ENCODE measurements at places on chromosomes 11 and 22.

- DNase-seq: no peak
Observed at GRCh38 chr22:46352691-46353386, 17.3 kb downstream of the TRMU start.

- no peak for DNase-seq
Observed at GRCh38 chr11:133636711-133637355, 104.5 kb upstream of the OPCML start.

DNA sequence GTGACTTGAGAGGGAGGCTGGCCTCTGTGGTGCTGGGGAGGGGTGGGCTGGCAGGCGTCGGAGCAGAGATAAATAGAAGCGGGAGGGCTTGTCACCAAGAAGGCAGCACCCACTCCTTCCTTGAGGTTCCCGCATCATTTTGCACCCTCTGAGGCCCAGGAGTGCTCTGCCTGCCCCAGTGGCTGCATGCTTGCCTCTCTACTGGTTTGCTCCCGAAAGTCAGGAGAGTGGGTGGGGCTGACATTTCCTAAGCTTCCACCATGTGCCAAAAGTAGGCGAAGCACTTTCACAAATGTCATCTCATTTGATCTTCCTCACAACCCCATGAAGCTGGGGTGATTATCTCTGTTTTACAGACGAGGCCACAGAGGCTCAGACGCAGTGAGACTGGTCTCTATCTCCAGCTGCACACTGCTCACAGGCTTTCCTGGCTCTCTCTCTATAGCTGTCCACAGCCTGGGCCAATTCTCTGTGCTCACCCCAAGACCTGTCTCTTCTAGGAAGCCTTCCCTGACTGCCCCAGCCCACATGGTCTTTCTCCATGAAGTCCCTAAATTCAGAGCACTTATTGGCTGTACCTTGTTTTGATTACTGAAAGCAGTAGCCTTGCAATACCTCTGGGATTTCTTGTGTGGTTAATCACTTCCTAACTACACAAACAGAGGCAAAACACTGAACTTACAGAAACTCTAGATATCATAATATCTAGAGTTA, 2.6 kb upstream of the UCP3 start:
- peak; percentile 57 for DNase-seq

DNA sequence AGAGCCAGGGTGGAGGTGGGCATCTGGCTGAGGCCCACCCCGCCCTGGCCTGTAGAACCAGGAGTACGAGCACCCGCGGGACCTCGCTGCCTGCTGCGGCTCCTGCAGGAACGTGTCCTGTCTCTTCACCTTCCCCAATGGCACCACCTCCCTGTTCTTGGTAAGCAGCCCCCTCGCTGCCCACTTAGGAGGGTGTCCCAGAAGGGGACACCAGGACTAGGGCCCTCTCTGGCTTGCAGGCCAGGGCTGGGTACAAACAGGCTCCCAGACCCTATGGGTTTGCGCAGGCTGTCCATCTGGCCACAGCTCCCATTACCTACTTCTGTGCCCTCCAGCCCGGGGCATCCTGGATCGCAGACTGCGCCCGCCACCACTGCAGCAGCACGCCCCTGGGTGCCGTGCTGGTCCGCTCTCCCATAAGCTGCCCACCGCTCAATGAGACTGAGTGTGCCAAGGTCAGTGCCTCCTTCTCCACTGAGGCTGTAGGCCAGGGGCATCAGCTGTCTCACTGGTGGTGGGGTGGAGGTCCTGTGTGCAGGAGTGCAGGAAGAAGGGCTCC, 77.5 kb upstream of the MYOD1 start:
- DNase-seq: no peak

- DNase-seq: peak; percentile 37
Observed at GRCh38 chr22:27405672-27406388, 395.7 kb downstream of the MN1 start.

DNA sequence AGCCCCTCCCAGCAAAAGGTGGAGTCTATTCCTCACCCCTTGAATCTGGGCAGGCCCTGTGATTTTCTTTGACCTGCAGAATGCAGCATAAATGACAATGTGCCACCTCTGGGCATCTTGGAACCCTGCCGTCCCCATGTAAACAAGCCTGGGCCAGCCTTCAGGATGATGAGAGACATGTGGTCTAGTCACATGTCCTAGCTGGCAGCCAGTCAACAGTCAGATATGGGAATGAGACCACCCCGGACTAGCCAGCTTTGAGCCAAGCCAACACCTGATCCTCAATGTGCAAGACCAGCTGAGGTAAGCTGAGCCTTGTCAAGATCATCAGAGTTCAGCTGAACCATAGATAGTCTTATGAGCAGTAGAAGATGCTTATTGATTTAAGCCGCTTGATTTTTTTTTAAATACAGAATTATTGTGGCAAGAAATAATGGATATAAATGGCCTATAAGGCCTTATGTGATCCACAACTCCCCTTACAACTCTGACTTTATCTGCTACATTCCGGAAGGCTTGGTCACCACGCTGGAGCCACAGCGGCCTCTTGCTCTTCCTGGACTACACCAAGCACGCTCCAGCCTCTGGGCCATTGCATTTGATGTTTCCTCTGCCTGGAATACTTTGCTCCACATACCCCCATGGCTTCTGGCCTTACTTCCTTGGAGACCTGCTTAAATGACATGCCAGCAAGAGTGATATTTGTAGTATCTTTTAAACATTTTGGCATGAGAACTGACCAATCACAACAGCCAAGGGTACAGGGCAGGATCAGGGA, 225.9 kb upstream of the SESN3 start:
- no peak for DNase-seq

GRCh38 chr11:125626288-125626950, 1.5 kb downstream of the CHEK1 start:
- peak; percentile 25 for DNase-seq

DNA sequence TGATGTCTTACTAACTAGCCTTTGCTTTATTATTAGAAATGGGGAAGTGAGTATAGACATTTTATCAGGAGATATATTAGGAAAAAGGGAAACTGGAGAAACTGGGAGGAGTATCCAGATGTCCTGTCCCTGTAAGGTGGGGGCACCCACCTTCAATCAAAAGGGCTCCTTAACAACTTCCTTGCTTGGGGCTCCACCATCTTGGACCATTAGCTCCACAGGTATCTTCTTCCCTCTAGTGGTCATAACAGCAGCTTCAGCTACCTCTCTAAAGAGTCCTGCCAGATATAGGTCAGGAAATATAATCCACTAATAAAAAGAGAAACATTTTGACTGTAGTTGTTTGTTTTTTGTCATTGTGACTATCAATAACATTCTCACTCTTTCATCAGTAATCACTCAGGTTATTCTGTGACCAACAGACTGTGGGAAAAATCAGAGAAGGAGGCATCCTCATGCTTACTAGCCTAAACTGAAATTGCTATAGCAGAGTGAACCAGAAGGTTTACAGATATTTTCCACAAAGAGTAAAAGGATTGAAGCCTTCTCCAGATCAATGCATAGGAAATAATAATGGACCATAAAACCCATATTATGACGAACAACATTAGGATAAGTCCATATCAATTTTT, 10.4 kb downstream of the OR51B4 start:
- no peak for DNase-seq

GRCh38 chr22:29481265-29482000, 1.4 kb downstream of the NEFH start:
- DNase-seq: no peak

- no peak for DNase-seq
Observed at GRCh38 chr11:64686466-64687170, 36.4 kb downstream of the NRXN2 start.

DNA sequence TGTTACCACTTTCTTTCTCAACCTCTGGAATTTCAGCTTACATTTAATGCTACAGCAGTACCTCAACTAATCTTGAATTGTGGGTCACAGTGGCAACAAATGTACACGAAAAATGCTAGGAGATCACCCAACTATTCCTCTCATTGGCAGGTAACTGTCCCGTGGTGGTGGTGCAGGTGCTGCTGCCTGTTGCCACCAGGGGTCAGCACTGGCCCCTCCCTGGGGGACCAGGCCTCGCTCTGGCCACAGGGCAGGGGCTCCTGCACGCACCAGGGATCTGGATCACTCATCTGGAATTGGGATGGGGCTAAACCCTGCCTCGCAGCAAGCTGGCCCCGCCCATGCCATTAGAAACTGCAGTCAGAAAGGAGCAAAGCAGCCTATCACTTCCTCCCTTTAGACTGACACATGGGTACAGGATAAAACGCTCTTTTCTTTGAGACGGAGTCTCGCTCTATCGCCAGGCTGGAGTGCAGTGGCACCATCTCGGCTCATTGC, 6.9 kb upstream of the POLDIP3 start:
- DNase-seq: peak; percentile 55

GRCh38 chr11:7311903-7312302, 60.2 kb downstream of the SYT9 start:
- DNase-seq: no peak

GRCh38 chr22:44033694-44034093, 9.6 kb downstream of the PARVB start:
- DNase-seq: no peak

- no peak for DNase-seq
Observed at GRCh38 chr11:46309814-46310259, 32.4 kb downstream of the CREB3L1 start.

- DNase-seq: no peak
Observed at GRCh38 chr11:74570266-74571061, 21.9 kb upstream of the POLD3 start.

DNA sequence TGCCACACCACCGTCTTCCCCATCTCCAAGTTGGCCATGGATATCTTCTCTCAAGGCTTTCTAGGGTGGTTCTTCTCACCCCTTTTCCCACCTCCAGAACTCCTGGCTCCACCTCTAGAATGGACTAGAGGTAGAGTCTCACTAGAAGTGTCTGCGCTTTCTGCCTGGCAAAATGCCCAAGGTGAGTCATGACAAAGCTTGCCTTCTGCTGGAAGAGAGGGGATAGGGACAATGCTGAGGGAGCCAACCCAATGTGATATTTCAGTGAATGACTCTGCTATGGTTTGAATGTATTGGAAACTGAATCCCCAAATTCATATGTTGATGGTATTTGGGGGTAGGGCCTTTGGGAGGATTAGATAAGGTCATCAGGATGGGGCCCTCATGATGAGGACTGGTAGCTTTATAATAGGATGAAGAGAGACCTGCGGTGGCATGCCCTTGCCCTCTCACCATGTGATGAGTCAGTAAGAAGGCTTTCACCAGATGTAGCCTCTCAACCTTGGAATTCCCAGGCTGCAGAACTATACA, 4.1 kb upstream of the CD82 start:
- no peak for DNase-seq

- DNase-seq: no peak
Observed at GRCh38 chr11:114236829-114237228, 59.4 kb upstream of the NNMT start.

DNA sequence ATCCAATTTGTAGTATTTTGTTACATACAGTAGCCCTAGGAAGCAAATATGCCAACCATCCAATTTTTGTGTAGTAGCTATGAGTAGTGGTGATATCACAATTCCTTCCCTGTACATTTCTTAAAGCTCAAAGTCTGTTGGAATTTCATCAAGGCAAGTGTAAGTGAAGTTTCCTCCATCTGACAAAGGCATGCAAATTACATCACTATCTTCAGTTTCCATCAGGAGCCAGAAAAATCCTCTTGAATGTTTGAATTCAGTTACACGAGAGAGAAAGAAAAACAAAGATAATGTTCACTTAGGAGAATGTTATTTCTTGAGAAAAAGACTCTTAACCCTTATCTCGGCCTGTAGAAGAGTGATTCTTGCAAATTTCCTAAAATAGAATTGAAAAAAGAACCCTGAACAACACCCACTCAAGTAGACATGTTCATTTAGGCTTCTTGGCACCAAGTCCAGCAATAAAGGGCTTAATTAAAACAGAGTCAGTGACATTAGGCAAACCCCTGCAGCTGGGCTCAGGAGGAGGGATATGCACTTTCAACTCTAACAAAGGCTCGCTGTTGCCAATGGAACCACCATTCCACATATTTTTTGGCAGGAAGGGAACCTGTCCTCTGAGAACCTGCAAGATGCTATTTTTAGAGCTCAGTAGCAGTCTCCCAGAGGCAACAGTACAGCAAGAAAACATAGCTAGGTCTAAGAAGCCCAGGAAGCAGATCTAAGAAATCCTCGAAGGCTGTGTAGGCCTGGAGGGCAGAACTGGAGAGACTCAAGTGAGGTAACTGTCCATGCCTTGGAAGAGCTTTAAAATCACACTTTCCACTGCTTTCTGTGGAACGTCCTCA, 144.6 kb downstream of the CCDC81 start:
- DNase-seq: no peak

DNA sequence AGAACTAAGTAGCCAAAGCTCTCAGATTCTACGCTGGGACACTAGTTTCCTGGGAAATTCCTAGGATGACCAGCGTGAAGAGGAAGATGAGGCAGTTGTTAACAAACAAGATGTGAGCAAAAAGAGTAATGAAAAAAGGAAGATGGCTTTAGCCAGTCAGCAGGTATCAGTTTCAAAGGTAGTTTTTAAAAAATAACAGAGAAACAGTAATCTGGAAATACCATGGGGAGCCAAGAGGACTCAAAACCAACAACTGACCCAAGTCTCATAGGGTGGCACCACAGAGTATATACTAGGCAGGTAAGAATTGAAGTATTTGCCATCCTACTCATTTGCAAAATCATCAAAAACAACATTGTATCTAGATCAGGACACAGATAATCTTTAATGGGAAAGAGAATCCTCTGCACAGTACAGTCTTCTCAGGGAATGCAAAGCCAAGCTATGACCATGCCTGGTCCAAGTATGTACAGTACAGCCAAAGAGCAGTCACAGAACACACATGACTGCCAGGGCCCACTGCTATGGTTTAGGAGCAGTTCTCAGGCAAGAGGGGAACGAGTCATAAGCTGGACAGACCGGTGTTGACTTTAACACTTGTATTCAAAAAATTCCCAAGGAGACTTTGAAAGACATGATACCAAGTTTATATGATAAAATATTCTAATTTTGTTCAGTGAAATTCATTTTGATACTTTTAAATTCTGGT, 20.6 kb downstream of the MSANTD4 start:
- DNase-seq: no peak

DNA sequence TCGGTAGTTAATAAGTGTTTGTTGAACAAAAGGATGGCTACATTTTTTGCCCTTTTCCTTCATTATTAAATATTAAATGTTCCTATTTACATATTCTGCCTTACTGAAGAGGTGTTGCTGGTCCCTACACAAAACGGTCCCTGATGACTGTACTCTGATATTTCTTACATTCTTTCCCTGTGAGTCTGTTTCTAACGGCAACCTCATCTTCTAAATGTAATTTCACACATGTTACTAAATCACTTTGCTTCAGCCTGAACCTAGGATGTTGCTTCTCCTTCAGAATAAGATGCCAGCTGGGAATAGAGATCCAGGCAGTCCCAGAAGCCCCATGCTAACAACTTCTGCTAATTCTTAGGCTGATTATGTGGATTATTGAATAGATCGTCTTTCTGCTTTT, 50.3 kb downstream of the SPON1 start:
- no peak for DNase-seq

GRCh38 chr22:42180349-42180842, 49.8 kb upstream of the CYP2D6 start:
- DNase-seq: peak; percentile 42

All from stimulated activated naive CD8-positive, alpha-beta T cell treated with anti-CD3 and anti-CD28 coated beads, Interleukin-15, amount 100 ng/mL, for 72 hours (primary cell).